ENCODE measurements at places on chromosomes 3 and 15.
A peak's percentile ranks its signal among the peaks of the same experiment; 100 is the strongest.

DNA sequence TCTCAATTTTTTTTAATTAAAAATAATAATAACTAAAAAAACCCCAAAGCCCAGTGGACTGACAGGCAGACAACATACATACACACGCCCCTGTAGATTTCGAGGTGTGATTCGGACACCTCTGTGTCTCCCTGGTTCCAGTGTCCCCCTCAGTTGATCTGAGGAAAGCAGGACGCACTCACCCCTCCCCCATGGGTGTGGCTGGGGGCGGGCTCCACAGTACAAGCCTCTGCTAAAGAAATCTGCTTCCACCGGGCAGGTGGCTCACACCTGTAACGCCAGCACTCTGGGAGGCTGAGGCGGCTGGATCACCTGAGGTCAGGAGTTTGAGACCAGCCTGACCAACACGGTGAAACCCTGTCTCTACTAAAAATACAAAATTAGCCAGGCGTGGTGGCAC, 33.8 kb upstream of the BLM start:
- DNase-seq, result no peak
- no peaks in the 10 kb centered on the region for H3K27me3 ChIP-seq
- H3K4me1 ChIP-seq, result peaks cover 5% of the 10 kb centered on the region
- H3K27ac ChIP-seq, result no peak overlapping the region
- no peak overlapping the region for H3K4me3 ChIP-seq

DNA sequence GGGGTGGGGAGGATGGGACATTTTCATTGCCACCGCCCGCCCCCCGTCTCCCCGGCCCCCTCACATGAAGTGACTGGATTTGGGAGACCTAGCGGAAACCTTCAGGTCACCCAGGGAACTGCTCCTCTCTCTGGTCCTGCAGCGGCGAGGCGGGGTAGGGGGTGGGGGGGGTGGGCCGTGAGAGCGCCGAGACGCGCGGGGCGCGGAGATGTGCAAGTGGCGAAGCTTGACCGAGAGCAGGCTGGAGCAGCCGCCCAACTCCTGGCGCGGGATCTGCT, 712 bp upstream of the MME start:
- H3K4me1 ChIP-seq, result peaks cover 33% of the 10 kb centered on the region
- peak overlapping the region; percentile 90 for H3K27ac ChIP-seq
- H3K36me3 ChIP-seq, result peaks cover 8% of the 10 kb centered on the region

GRCh38 chr3:44969154-44969827, 6.7 kb downstream of the ZDHHC3 start:
- DNase-seq, result peak; percentile 66
- no peak overlapping the region for H3K4me3 ChIP-seq
- H3K27me3 ChIP-seq, result no peaks in the 10 kb centered on the region
- peaks cover 94% of the 10 kb centered on the region for H3K4me1 ChIP-seq

DNA sequence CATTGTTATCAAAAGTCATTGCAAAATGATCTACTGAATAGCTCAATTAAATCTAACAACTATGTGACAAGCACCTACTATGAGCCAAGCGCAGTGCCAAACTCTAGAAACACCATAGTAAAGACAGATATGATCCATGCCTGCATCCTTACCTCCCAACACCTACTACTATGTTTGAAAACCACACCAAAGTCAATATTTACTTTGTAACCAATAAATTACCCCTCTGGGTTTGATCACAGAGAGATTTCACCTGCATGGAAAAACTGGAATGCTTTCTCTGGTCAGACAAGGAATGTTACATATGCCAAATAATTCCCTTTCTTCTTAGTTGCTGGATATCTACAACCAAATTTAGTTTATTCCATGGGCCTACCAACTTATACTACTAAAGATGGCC, 422.2 kb downstream of the FHIT start:
- no peak overlapping the region for H3K4me3 ChIP-seq
- no peak for DNase-seq
- no peaks in the 10 kb centered on the region for H3K36me3 ChIP-seq

DNA sequence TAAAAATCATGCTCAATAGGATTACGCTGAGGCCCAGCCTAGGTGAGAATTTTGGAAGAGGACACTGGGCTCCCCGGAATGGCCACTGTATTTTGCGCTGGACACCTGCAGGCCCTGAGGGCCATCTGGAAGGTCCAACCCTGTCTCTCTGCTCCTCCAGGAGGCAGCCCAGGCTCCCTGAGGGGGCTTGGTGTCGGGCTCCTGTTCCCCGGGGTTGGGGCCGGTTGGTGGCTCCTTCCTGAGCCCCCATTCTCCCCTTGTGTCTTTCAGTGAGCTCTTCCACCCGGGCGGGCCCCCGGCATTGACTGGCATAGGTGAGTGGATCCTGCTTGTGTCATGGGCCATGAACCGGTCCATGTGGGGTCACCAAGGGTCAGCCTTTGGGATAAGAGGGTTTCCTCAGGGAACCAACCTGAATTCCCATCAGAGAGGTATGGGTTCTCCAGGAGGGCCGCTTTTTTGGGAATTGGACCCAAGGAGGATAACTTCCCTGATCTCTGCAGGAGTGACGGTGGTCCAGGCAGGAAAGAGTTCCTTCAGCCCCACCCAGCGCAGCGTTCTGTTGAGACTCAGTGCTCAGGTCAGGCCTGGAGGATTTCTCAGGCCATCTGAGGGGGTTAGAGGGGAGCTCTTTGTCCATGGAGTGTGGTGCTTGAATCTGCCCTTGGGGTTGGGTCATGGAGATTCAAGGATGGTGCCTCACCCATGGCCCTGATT, 187.8 kb downstream of the UBE3A start:
- H3K36me3 ChIP-seq, result no peaks in the 10 kb centered on the region

- H3K27ac ChIP-seq, result no peak overlapping the region
- H3K36me3 ChIP-seq, result no peaks in the 10 kb centered on the region
- H3K27me3 ChIP-seq, result no peaks in the 10 kb centered on the region
- no peaks in the 10 kb centered on the region for H3K4me1 ChIP-seq
- no peak for DNase-seq
Observed at GRCh38 chr3:143586576-143586975, 261.7 kb downstream of the SLC9A9 start.

- H3K27ac ChIP-seq, result no peak overlapping the region
- DNase-seq, result no peak
- no peaks in the 10 kb centered on the region for H3K36me3 ChIP-seq
- no peak overlapping the region for H3K4me3 ChIP-seq
- H3K27me3 ChIP-seq, result no peaks in the 10 kb centered on the region
Observed at GRCh38 chr3:57154470-57155309, 10.5 kb downstream of the IL17RD start.

DNA sequence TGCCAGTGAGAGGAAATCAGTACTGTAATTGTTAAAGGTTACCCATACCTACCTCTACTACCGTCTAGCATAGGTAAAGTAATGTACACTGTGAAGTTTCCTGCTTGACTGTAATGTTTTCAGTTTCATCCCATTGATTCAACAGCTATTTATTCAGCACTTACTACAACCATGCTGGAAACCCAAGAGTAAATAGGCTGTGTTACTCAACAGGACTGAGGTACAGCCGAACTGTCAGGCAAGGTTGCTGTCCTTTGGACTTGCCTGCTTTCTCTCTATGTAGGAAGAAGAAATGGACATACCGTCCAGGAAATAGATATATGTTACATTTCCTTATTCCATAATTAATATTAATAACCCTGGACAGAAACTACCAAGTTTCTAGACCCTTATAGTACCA, 265.5 kb downstream of the NR2F2 start:
- H3K27ac ChIP-seq, result no peak overlapping the region
- no peaks in the 10 kb centered on the region for H3K36me3 ChIP-seq
- H3K4me3 ChIP-seq, result no peak overlapping the region
- DNase-seq, result no peak

GRCh38 chr3:71285086-71285485, 298.4 kb downstream of the FOXP1 start:
- DNase-seq, result no peak
- H3K36me3 ChIP-seq, result peaks cover 27% of the 10 kb centered on the region
- H3K4me1 ChIP-seq, result peaks cover 32% of the 10 kb centered on the region
- no peaks in the 10 kb centered on the region for H3K27me3 ChIP-seq
- peak overlapping the region; percentile 29 for H3K27ac ChIP-seq
